SK-N-DZ (cell line): ENCODE measurements at places on chromosomes 6 and 20.

DNA sequence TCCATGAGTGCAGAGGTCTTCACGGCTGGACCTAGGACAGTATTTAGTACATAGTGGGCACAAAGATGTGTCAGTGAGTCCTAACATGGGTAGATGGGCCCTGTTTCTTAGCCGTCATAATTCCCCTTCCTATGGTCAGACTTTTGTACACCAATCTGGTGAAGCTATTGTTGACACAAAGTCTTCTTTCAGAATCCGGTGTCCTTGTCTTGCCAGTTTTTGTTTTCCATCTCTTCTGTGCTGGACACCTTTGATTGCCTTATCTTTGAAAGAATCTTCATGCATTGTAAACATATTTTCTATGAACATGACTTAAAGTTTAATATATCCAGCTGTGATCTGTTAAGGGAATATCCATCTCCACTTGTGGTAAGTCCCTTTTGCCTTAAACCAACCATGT lies 4.5 kb downstream of the LRRC1 start:
- no peak for DNase-seq

DNA sequence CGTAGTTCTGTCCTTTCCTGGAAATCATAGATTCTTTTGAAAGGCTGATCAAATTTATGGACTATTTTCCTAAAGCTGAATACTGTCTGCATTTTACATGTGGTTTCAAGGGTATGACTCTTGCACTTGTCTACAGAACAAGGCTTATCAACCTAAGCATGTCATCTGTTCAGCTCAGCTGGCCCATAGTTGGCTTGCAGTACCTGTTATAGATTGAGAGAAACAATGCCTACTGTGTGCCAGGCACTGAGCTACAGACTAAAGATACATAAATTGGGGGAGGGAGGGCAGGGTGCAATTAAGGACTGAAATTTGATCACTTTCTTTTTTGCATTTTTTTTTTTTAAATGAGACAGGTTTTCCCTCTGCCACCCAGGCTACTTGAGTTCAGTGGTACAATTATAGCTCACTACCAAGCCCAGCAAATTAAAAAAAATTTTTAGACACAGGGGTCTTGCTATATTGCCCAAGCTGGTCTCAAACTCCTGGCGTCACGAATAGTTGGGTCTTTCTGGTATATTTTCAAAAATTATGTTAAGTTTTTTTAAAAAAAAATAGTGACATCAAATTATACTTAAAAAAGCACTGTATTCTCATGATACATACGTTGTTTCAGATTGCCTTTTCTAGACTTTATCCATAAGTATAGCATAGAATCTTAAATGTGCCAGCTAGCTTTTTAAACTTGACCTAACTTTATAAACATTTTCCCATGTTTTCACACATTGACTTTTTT lies 52.2 kb downstream of the RREB1 start:
- no peak for DNase-seq

GRCh38 chr6:52376763-52377162 lies 14.8 kb downstream of the PAQR8 start:
- DNase-seq = no peak

- no peak for DNase-seq
Measured at GRCh38 chr6:163716690-163717089, 302.2 kb downstream of the QKI start.

GRCh38 chr6:6612308-6612707 lies 23.8 kb downstream of the LY86 start:
- no peak for DNase-seq

GRCh38 chr6:142026471-142026870 lies 106.3 kb upstream of the GJE1 start:
- DNase-seq = no peak
